Esophagus squamous epithelium (tissue), 5 donors: ENCODE measurements at places on chromosomes 1 and 21. TPM values are rescaled to one million over a fixed set of nuclear protein-coding genes. Genes with fewer than 3 reads are reported as not detected.

The SLFNL1 gene
- total RNA-seq: not detected

GRCh38 chr1:81876901-81877733 is 76.4 kb downstream of the ADGRL2 start:
- DNase-seq: no peak
- no peaks in the 10 kb centered on the region for H3K36me3 ChIP-seq
- H3K27ac ChIP-seq: no peak overlapping the region
- H3K4me3 ChIP-seq: no peak overlapping the region
- H3K27me3 ChIP-seq: no peaks in the 10 kb centered on the region

The SELL gene
- 0.40 TPM for total RNA-seq

GRCh38 chr1:150881331-150882070 is 5.1 kb upstream of the ARNT start:
- H3K4me1 ChIP-seq: peaks cover 14% of the 10 kb centered on the region
- DNase-seq: no peak
- no peaks in the 10 kb centered on the region for H3K36me3 ChIP-seq
- H3K27ac ChIP-seq: peak overlapping the region; percentile 19
- H3K4me3 ChIP-seq: no peak overlapping the region

DNA sequence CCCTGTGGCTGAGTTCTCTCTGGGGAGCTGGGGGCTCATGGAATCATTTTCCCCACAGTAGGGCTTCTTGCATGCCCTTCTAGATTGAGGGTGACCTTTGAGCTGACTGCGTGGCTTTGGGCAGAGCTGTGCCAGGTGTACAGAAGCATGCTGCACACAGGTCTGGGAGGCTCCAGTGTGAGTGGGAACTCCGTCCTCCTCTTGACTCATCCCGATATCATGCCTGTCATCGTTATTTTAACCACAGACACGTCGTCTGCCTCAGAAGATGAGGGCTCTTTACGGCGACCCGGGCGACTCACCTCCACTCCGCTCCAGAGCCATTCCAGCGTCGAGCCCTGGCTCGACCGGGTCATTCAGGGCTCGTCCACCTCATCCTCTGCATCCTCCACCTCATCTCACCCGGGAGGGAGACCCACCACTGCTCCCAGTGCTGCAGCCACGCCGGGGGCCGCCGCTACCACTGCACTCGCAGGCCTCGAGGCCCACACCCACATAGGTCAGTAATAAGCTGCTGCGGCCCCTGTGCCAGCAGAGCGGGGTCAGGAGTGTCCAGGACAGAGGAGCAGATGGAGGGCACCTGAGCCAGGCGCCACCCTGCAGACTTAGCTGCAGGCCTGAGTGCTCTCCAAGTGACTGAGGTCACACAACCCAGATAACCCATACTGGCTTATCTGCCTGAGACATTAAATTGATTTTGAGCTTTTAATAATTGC is 39.8 kb downstream of the DIP2A start:
- no peaks in the 10 kb centered on the region for H3K4me1 ChIP-seq
- H3K27me3 ChIP-seq: no peaks in the 10 kb centered on the region
- no peak for DNase-seq
- H3K36me3 ChIP-seq: peaks cover 4% of the 10 kb centered on the region
- no peak overlapping the region for H3K27ac ChIP-seq
- H3K4me3 ChIP-seq: no peak overlapping the region

The IER5 gene
- total RNA-seq: 21.6 TPM

DNA sequence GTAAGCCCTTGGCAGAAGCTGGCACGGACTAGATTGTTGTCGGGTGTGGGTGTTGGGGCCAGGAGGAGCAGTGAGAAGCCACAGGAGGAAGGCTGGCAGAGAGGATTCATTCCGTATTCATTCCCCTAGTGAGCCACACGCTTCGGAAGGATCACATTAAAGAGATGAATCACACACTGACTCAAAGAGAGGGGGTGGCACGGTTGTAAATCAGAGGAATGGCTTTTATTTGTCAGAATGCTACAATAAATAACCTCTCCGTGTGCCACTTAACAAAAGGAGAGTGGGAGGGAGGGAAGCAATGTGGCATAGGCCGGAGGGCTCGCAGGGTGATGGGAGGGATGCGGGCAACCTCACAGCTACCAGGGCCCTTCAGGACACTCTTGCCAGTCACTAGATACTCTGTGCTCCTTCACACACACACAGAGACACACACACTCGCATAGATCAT is 135.5 kb downstream of the HIVEP3 start:
- no peaks in the 10 kb centered on the region for H3K27me3 ChIP-seq
- peaks cover 19% of the 10 kb centered on the region for H3K4me1 ChIP-seq
- no peak overlapping the region for H3K4me3 ChIP-seq

The PPM1J gene
- 2.2 TPM for total RNA-seq

- H3K4me3 ChIP-seq: no peak overlapping the region
- no peak for DNase-seq
- H3K4me1 ChIP-seq: no peaks in the 10 kb centered on the region
- H3K36me3 ChIP-seq: no peaks in the 10 kb centered on the region
Measured at GRCh38 chr1:76239470-76239918, 164.9 kb downstream of the ST6GALNAC3 start.

The KRTAP10-11 gene
- total RNA-seq: not detected

DNA sequence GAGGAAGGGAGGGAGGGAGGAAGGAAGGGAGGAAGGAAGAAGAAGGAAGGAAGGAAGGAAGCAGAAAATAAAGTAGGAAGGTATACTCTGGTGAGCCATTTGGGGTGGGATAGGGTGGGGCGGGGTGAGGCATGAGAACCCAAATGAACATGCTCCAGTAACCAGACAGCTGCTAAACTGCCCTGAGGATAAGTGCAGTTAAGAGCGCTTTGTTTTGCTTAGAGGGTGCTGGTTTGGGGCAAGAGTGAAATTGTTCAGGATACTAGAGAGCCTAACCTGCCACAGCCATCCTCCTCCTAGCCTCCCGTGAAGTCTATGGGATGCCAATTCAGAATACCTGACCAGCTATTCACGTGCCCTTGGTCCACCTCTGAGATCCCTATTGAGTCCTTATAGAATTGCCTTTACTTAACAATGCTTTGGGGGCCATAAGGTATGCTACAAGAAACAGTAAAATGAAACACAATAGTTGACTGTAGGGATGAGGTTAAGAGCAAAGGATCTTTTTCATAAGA is 59.0 kb upstream of the ATF3 start:
- no peak overlapping the region for H3K4me3 ChIP-seq

DNA sequence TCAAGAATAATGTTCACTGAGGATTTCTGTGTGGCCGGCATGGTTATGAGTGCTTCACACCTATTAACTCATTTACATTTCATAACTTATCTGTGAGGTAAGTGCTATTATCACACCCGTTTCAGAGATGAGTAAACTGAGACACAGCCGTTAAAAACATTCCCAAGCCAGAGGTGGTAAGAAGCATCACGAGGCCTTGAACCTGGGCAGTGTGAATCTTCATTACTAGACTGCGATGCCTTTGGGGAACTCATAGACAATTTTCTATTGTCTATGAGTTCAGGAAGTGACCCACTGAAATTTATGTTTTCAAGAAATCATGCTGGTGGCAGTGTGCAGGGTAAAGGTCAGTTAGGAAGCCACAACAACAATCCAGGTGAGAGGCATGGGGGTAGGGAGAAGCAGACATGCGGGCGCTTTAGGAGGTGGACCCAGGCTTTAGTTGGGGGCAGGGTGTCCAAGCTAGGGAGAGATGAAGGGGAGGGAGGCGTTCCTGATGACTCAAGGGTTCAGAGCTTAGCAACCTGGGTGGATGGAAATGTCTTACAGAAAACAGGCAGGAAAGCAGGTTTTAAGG is 14.5 kb downstream of the GNG12 start:
- no peak for DNase-seq
- no peak overlapping the region for H3K27ac ChIP-seq
- H3K4me1 ChIP-seq: peaks cover 49% of the 10 kb centered on the region
- no peaks in the 10 kb centered on the region for H3K27me3 ChIP-seq
- no peak overlapping the region for H3K4me3 ChIP-seq

DNA sequence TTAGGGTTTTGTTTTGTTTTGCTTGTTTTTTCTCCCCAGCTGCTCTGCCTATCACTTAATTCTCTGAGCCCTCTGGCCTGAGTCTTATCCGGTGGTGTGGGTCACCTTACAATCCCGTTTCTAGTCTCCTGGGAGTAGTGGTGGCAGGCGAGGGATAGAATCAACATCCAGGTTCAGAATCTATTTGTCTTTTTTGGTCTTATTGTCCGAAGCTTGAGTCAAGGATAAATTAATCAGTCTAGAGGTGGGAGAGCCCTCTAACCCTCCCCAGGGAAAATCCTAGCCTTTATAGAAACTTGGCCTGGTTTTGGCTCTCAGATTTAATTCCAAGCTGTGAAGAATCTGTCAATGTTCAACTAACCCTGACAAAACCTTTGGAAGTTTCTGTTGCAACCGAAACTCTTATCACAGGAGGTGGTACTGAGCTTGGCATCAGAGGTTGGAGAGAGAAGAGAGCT is 246.3 kb downstream of the FGGY start:
- no peak for DNase-seq
- H3K36me3 ChIP-seq: no peaks in the 10 kb centered on the region
- H3K27ac ChIP-seq: no peak overlapping the region
- no peaks in the 10 kb centered on the region for H3K27me3 ChIP-seq
- H3K4me3 ChIP-seq: no peak overlapping the region
- no peaks in the 10 kb centered on the region for H3K4me1 ChIP-seq

DNA sequence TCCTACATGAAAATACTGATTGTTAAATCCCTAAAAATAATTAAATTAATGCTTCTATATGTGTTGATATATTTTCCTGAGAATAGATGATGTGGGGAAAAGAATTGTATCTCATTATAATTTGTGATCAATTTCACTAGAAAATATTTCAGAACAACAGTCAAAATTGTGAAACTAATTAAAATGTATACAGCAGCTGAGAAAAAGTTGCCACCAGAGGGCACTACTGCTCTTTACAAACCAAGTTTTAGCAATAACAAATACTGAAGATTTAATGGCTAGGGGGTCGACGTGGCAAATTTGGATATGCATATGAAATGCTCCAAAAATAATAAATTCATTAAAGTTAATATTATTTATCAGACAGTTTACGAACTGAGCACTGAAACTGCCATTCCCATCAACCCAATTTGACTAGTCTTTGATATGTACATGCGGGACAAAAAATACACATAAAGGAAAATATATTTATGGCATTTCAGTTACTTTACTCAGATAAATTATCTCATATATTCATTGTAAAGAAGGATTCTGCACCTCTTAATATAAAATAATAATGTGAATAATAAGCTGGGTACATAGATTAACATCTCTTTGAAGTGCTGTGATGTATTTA is 96.3 kb upstream of the TMPRSS15 start:
- no peaks in the 10 kb centered on the region for H3K27me3 ChIP-seq
- no peaks in the 10 kb centered on the region for H3K4me1 ChIP-seq
- DNase-seq: no peak
- no peak overlapping the region for H3K27ac ChIP-seq

DNA sequence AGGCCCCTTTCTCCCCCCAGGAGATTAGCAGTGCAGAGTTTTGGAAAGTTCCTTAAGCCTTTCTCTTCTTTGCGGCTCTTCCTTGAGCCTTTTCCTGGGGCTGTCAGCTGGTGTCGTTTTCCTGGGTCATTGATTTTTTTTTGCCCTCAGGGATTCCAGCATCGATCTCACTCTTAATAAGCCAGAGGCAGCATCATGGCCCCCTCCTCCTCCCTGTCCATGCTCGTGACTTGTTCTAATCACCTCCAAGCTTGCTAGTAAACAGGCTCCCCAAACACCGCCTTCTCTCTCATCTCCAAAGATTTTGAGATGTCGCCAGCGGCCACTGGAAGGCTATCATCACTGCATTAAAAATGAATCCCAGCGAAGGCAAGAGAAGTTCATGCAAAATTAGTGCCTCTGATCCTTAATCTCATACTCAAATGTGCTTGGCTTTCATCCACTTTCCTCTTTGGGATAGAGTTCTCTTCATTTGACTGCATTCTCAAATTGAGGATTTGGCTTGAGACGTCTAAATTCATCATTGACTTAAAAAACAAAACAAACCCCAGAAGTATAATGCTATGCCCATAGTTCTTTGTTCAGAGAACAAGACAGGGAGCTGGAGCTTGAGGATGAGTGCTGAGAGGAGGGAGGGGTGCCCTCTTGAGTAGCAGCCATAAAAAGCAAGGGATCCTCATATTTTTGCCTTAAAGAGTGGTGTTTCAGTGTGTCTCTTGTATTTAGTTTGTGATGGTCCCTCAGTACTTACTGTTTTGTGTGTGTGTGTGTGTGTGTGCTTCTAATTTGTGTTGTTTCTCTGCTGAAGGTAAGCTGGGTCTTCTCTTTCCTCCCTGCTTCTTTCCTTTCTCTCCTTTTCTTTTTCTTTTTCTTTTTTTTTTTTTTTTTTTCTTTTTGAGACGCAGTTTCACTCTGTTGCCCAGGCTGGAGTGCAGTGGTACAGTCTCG is 3.2 kb downstream of the EVA1C start:
- DNase-seq: no peak
- no peaks in the 10 kb centered on the region for H3K27me3 ChIP-seq
- H3K4me1 ChIP-seq: peaks cover 17% of the 10 kb centered on the region
- no peaks in the 10 kb centered on the region for H3K36me3 ChIP-seq
- no peak overlapping the region for H3K4me3 ChIP-seq
- H3K27ac ChIP-seq: peak overlapping the region; percentile 98

The RNU1-3 gene
- total RNA-seq: under 0.01 TPM

DNA sequence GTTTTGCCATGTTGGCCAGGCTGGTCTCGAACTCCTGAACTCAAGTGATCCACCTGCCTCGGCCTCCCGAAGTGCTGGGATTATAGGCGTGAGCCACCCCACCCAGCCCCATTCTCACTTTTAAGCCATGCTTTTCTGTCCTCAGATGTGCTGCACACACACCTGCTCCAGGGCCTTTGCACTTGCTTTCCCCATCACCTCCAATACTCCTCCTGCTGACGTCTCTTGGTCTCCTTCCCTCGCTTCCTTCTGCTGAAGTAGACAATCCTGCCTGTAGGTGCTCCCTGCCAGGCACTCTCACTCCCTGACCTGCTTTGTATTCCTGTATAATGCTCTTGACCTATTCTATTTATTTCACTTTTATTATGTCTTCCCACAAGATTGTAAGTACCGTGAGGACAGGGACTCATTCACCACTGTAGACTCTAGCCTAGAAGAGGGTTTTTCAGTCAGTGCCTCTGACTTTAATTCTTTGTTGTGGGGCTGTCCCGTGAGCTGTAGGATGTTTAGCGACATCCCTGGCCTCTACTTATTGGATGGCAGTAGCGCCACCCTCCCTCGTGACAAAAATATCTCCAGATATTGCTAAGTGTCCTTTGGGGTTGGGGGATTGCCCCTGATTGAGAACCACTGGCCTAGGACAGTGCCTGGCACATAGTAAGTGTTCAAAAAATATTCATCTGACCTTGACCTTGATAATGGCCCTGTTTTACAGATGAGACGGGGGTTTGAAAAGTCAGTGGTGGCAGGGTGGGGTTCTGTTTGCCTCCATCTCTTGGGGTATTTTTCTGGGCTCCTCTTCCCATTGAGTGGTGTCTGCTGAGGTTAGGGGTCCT is 4.6 kb downstream of the TNFRSF1B start:
- DNase-seq: no peak
- H3K27ac ChIP-seq: peak overlapping the region; percentile 75
- no peaks in the 10 kb centered on the region for H3K36me3 ChIP-seq
- peaks cover 15% of the 10 kb centered on the region for H3K4me1 ChIP-seq
- H3K4me3 ChIP-seq: no peak overlapping the region

The KIF17 gene
- total RNA-seq: not detected

The ADAMTS5 gene
- 24.8 TPM for total RNA-seq
